ENCODE measurements at places on chromosomes 2 and 18.

DNA sequence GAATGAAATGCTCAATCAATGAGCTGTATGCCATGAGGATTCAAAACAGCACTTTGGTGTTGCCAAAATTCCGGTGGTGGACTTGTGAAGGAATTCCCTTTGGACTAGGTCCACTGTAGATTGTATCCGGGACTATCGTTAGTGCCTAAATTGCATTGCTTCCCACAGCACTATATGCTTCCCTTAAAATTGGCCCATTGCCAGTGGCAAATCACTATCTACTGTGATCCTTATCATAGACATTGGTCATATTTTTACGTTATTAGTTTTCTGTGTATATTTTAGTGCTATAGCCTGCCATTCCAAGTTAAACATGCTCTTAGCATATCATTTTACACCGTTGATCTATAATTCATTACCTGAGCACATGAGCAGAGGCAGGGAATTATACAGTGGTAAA is 1.7 kb downstream of the PJVK start:
- DNase-seq, result no peak

- DNase-seq, result no peak
Measured at GRCh38 chr2:84306361-84306760, 152.7 kb downstream of the SUCLG1 start.

DNA sequence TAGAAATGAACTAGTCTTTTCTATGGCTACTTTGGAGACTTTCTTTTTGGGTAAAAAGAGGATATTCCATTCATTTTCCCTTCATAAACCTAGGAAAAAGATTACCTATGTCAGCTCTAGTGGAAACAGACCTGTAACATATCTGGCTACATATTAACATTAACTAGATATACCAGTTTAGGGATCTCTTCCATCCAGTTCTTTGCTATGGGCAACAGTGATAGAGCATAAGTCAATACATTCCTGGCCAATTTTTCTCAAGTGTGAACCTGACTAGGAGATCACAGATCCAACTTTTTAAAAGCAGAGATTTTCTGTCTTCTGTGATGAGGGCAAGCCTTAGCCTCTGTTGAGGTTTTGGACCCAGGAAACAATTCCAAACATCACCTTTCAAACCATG is 34.5 kb downstream of the PLEKHM3 start:
- no peak for DNase-seq

GRCh38 chr18:22985250-22985649 is 52.1 kb downstream of the RBBP8 start:
- DNase-seq, result no peak

DNA sequence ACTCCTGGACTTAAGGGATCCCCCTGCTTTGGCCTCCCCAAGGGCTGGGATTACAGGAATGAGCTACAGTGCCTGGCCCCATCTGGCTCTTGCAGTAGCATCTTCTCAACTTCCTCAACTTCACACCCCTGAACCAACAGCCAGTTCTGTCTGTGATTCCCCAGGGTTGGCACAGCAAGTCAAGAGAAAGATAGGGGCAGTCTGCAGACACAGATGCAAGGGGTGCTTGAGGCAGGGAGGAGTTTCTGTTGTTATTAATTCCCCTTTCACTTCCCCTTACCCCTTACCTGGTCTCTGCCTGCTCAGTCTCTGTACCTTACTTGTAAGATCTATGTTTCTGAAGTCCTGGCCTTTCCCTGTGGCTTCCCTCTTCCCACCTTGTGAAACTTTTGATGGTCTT is 54.1 kb upstream of the MEX3C start:
- DNase-seq, result no peak

DNA sequence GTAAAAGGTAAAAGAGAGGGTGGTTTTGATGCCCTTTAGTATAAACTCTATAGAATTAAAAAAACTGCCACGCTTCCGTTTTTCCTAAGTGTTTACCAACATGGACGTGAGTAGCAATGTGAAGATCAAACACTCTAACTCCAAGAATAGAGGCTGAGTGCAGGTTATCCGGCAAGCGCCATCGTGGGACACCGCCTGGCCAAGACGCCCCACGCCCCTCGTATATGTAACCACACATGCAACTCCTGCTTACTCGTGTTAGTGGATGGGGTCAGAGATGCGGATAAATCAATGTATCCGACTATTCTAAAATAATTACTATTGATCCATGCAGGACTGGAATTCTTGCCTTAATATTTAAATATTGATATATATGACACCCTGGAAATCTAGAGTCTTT is 741.3 kb downstream of the GALR1 start:
- no peak for DNase-seq

DNA sequence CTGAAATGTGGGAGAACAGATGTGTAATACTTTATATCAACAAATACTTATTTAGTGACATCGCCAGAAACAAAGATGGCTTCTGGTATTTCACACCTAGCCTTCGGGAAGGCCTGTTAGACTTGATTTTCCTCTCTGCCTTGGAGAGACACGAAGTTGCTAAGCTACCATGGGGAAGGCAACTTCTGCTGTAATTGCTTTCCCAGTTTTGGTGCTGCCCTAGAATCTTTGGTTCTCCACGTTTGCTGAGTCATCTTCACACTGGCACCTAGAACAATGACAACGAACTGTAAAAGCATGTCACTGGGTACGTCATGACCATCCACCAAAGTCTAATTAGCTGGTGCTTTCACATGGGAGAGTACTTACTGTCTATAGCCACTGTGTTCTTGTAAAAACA is 58.7 kb upstream of the ACTR3 start:
- no peak for DNase-seq

DNA sequence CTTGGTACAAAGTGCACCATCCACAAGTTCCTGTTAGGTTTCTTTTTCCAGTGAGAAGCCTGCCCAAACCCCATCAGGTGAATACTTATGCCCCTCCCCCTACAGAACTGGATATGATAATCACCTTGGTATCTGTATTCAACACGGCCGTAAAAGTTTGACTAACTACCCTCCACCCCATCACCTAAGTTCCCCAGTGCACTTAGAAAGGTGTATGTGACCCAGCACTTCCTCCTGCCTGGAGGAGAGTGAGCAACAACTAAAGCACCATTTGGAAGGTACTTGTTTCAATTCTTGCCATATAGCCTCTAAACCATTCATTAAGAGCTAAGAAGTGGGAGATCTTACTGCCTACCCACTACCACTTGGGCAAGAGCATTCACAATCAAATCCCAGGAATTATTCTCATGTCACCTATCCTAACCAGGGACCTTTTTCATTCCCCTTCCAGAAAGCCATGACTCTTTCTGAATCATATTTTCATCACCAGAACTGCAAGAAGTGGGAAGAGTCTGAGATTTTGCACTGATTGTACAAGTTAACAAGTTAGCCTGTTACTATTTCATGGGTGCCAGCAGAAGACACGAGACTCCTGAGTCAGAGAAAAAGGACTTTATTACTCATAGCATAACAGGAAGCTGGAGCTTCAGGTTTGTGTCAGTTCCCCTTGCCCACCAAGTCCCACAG is 53.5 kb upstream of the NDUFV2 start:
- DNase-seq, result no peak

- no peak for DNase-seq
Measured at GRCh38 chr2:149146876-149147275, 108.4 kb downstream of the LYPD6B start.

DNA sequence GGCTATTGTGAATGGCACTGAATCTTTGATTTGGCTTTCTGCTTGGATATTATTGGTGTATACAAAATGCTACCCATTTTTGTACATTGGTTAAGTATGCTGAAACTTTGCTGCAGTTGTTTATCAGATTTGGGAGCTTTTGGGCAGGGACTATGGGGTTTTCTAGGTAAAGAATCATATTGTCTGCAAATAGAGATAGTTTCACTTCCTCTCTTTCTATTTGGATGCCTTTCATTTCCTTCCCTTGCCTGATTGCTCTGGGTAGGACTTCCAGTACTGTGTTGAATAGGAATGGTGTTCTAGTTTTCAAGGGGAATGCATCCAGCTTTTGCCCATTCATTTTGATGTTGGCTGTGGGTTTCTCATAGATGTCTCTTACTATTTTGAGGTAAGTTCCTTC is 489.1 kb upstream of the LRATD1 start:
- DNase-seq, result no peak

- DNase-seq, result no peak
Measured at GRCh38 chr2:10016001-10016801, 27.1 kb upstream of the KLF11 start.

DNA sequence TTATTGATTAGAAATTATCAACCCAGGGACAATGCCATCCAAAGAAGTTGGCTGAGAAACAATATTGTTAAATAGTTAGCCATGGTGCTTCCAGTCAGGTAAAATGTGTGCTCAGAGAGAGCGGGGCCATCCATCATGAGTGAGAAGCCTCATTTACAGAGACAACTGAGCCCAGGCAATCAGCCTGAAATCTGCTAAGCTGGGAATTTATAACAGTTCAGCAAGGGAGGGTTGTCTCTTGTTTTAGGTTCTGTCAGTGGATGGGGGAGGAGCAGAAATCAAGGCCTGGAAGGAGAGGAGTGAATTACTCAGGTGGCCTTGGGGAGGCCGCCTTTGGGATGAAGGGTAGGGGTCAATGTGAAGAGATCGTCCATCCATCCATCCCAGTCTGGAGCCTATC is 102.5 kb upstream of the ST8SIA3 start:
- DNase-seq, result no peak

DNA sequence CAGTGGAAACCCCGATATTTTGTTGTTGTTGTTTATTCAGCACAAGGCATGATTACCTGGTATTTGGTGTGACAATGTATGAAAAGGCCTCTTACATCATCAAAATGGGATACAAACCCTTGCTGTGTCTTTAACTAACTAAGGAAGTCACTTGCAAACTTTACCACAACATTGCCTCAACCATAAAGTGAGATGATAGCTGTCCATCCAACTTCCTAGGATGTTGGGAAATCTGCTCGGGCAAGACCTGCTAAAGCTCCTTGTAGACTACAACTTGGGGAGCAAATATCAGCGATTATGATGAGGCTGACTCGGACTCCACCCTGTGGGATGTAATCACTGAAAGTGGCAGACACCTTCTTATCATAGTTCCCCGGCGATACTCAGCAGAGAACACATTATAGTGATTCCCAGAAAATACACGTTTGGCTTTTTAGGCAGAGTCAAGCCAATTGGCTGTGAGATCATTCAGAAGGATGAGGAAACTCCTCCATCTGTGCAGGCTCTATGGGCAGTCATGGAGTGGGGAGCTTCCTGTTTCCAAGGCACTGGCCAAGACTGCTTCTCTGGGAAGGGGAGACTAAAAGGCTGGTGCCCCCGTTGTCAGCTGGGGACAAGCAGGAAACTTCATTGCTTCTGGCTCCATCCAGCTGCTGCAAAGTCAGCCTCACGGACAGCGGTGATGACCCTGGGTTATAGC is 289.0 kb downstream of the RNF144A start:
- no peak for DNase-seq

- no peak for DNase-seq
Measured at GRCh38 chr2:86416146-86416545, 25.0 kb upstream of the KDM3A start.

GRCh38 chr18:26654616-26655524 is 106.5 kb upstream of the KCTD1 start:
- DNase-seq, result no peak

GRCh38 chr2:205066081-205066480 is 520.8 kb downstream of the PARD3B start:
- DNase-seq, result no peak

GRCh38 chr2:217954469-217954868 is 48.3 kb downstream of the TNS1 start:
- no peak for DNase-seq

GRCh38 chr2:193331676-193332075 is 1136.9 kb upstream of the TMEFF2 start:
- DNase-seq, result no peak

- DNase-seq, result no peak
Measured at GRCh38 chr2:191797500-191797899, 49.4 kb downstream of the CAVIN2 start.

GRCh38 chr2:105334211-105334610 is 3.1 kb upstream of the C2orf49 start:
- no peak for DNase-seq

DNA sequence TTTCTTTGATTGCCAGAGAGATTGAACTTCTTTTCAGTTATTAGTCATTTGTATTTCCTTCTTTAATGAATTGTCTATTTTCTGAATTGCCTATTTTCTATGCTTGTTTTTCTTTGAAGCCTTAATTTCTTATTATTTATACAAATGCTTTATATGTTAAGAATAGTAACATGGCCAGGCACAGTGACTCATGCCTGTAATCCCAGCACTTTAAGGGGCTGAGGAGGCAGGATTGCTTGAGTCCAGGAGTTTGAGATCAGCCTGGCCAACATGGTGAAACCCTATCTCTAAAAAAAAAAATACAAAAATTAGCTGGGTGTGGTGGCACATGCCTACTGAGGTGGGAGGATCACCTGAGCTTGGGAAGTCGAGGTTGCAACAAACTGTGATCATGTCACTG is 4.7 kb upstream of the RAB11FIP5 start:
- DNase-seq, result no peak

DNA sequence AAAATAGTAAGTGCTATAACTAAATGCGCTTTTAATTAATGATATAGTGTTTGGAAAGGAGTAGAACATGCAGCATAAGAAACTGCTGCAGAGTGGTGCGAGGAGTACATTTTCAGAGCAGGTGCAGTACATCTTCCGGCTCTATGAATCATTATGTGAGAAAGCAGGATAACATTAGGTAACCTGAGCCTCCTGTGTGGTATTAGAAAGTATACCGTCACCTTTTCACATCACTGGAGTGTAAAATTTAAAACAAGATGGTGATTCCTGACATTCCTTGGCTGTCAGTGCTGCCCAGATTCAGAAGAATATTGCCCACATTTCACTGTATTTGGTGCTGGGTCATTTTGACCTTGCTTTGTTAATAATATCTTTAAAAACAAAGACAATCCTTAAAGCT is 7.8 kb upstream of the DYNC2LI1 start:
- no peak for DNase-seq

DNA sequence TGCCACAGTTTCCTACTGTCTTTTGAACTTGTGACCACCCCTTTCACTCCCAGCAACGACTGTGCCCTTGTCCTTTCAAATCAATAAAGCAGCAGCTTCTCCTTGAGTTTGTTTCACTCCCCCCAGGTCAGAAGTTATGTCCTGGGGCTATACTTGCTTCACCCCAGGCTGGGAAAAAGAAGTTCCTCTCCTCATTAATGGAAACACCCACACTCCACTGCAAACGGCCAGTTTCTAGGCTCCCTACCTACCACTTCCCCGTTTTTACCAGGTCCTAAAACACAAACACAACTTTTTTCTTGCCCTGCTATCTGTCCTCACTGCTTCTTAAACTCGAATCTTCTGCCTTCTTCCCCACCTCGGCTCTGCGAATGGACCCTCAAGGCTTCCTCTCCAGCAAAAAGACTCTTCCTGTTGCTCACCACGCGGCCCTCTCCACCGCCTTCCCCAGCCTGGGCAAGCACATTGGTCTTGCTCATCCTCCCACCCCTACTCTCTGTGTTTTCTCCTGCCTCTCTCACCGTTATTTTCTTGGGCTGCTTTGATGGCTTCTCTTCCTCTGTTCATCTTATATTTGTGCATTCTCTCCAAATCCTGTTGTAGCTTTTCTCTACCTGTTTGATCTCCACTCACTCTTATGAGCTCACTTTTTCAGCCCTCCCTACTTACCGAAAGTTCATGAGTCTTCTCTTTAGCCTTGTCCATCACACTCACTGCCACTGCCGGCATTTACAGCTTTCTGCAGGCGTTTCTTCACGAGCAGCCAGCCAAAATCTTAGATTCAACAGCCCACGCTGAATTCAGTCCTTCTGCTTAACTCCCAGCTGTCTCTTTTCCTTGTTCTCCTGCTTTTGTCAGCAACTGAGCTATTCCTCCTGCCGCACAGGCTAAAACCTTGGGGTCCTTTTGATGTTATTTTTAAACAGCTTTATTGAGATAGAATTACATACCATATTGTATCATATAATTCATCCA is 7.0 kb upstream of the SP5 start:
- no peak for DNase-seq
